ENCODE measurements at places on chromosomes 7 and 10.
A peak's percentile ranks its signal among the peaks of the same experiment; 100 is the strongest.

- no peak for DNase-seq
Measured at GRCh38 chr7:138798836-138799235, 840 bp upstream of the ATP6V0A4 start.

DNA sequence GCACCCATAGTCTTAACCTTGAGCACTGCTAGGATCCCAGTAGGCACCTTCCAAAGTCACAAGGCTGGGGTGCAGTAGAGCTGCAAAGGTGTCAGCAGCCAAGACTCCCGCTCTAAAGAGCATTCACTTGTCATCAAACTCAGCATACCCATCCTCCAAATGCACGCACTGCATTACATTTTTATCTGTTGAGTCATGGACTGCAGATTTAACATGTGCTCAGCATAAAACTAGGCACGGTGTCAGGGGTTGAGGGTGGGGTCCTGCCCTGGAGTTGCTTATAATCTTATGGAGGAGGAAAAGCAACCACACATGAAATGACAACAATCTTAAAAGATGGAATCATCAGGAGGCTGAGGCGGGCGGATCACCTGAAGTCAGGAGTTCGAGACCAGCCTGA is 102.6 kb downstream of the PARP12 start:
- no peak for DNase-seq

DNA sequence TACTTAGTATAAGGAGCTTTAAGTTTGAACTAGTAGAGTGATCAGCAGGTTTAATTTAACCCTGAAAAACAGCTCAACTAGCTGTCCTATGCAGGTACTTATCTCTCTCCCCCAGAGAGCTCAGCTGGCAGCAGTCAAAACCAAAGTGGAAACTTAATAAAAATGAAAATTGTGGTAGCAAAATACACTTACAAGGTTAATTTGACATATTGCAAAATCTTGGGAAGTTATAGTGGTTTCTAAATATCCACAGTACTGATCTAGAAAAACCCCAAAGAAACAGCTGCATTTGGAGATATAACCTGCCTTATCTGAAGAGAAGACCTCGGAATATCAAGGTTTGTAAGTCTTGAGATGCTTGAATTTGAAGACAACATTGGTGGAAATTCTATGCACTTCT is 269.2 kb downstream of the RNLS start:
- no peak for DNase-seq

DNA sequence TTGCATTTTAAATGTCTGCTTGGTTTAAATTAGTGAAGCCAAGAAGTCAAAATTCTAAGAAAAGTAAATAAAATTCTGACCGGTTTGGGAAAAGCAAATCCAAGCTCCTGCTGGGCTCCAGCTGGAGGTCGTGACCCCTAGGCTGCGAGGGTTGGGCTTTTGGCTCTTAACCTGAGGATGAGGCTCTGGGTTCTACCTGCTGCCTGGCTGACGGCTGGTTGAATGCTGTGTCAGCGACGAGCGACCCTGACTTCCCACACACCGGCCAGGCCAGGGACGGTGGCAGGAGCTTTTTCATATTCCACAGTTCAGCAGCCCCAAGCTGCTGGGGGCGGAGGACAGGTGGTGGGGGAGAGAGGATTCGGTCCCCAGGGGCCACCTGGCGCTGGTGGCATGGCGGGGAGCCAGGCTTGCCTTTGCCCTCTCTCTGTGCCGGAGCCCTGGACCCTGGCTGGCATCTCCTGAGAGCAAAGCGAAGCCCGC is 843 bp upstream of the PLPP4 start:
- peak; percentile 23 for DNase-seq

GRCh38 chr7:3896169-3896765 is 595.2 kb downstream of the SDK1 start:
- DNase-seq = no peak

- DNase-seq = no peak
Measured at GRCh38 chr7:96285579-96285978, 36.3 kb downstream of the SLC25A13 start.

- no peak for DNase-seq
Measured at GRCh38 chr7:103712991-103713778, 267.2 kb upstream of the SLC26A5 start.

- no peak for DNase-seq
Measured at GRCh38 chr7:92071032-92071431, 63.2 kb downstream of the CYP51A1 start.

DNA sequence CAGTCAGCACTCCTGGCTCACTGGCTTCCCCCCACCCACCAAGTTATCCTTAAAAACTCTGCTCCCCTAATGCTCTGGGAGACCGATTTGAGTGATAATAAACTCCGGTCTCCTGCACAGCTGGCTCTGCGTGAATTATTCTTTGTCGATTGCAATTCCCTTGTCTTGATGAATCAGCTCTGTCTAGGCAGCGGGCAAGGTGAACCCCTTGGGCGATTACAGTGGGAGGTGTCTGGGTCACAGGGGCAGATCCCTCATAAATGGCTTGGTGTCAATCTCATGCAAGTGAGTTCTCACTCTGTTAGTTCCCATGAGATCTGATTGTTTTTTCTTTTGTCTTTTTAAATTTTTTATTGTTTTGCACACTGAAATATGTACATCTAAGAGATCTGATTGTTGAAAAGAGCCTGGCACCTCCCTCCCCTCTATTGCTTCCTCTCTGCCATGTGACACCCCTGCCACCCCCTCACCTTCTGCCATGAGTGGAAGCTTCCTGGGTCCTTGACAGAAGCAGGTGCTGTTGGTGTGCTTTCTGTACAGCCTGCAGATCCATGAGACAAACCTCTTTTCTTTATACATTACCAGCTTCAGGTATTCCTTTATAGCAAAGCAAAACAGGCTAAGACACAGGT is 20.5 kb downstream of the OTUD1 start:
- DNase-seq = no peak

DNA sequence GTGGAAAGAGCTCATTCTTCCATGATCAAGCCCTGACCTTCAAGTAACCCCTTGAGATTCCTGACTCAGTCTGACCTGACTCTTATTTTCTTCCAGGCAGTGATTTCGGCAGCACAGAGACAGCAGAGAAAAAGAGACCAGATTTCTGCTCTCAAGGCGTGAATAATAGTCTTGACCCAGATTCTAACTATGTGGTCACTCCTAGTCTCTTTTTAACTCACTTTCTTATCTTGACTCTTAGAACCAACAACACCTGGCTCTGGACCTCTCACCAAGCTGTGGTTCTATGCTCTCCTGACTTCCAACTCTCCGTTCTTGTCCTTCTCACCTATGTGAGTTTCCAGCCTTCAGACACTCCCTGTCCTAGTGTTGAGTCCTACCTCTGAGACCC is 36.9 kb upstream of the KDM7A start:
- no peak for DNase-seq

- no peak for DNase-seq
Measured at GRCh38 chr7:40746841-40747556, 612.2 kb downstream of the SUGCT start.

GRCh38 chr7:93551063-93551895 is 23.2 kb downstream of the CALCR start:
- DNase-seq = peak; percentile 30

GRCh38 chr10:67327626-67328535 is 368.1 kb downstream of the CTNNA3 start:
- DNase-seq = no peak

- no peak for DNase-seq
Measured at GRCh38 chr7:13987395-13987794, 2.1 kb downstream of the ETV1 start.

DNA sequence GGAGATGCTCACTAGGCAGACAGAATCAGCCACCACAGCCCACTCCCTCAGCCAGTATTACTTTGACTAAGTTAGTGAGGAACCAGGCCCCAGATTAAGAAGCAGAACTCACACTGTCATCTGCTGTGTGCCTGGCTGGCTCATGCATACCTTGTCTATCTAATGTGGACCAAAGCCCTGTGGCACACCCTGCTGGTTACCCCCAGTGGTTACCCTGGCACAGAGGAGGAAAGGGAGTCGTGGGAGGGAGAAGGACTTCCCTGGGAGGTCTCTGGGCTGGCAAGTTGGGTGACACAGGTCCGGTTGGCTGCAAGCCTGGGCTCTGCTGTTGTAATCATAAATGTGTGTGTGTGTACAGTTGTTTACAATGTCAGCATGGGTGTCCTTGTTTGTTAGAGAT is 7.5 kb upstream of the SH2D4B start:
- no peak for DNase-seq

DNA sequence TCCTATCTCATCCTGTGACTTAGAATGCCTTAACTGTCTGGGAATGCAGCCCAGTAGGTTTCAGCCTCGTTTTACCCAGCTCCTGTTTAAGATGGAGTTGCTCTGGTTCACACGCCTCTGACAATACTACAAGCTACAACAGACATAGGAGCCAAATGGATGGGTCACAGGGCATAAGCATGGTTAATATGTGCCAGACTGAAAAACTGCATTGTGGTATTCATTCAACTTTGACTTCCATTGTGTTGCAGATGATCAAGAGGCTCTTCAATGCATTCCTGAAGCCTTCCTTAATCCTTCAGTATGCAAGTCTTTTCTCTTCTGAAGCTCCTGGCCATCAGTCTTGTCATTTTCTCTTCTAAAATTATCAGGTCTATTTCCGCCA is 20.3 kb upstream of the RNF32 start:
- DNase-seq = no peak

- no peak for DNase-seq
Measured at GRCh38 chr10:69908124-69908523, 106.4 kb downstream of the COL13A1 start.

DNA sequence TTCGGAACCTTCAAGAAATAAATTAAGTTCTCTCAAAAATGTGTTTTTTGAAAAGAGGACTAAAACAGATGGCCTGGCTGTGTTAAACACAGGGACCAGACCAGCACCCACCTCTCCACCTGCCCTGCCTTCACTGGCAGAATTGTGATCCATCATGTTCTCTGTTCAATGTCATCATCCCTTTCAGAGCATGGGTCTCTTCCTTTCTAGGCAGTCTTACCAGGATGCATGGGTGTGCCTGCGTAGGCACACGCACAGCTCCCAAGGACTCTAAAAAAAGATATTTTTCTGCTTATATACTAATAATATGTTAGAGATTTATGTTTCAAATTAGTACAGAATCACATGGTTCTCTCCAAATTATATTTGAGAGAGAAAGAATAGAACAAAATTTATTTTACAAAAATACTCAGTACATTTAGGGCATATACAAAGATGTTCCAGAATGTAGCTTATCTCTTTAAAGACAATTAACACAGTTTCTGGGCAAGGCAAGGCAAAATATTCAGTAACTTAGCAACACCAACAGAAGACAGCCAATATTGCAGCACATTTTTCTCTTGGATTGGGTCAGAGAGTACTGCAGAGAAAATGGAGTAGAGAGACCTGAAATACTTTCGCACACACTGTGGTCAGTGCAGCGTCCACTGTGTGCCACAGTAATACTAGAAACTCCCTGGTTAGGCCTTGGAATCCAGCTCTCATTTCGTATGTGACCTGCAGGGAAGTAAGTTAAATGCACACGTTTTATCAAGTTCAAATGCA is 52.8 kb downstream of the EGFR start:
- DNase-seq = no peak

DNA sequence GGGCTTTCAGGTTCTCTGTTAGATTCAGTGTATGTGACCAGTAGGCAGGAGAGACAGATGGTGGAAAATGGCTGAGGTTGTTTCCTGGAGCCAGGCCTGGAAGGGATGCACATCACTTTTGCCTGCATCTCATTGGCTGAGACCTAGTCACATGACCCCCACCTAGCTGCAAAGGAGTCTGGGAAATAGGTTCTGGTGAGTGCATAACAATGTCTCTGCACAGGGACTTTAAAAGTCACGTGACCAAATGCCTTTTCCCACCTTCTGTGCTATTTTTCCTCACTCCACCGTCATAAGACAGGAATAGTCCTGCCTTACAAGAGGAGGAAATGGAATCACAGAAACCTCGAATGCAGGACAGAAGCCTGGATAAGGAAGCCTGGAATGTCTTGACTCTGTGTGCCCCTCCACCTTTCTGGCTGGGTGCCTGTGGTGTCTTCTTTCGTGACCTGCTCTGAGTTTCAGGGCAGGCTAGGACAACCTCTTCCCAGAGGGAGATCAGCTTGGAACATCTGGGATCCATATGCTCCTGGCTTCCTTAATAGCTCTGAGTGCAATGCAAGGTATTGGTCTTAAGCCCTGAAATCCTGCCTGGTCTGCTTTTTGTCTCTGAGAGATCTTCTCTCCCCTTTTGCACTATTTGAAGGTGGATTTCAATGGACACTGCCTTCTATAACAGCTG is 139.9 kb upstream of the ZNF438 start:
- peak; percentile 58 for DNase-seq

DNA sequence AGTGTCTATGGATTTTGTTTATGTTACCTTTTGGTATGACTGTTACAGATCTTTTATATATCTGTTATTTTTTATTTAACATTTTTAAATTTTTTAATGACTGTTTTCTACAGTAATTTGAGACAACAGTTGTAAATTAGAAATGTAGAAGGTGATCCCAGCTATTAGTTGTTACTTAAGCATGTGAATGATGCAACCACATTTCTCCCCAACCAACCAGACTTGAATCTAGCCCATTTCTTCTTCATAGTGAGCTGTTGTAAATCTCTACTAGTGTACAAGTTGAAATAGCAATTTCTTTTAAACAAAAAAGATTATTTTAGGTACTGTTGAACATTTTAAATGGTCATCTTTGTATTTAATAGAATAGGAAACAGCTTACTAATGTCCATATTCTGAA is 18.0 kb downstream of the TMEM106B start:
- no peak for DNase-seq

DNA sequence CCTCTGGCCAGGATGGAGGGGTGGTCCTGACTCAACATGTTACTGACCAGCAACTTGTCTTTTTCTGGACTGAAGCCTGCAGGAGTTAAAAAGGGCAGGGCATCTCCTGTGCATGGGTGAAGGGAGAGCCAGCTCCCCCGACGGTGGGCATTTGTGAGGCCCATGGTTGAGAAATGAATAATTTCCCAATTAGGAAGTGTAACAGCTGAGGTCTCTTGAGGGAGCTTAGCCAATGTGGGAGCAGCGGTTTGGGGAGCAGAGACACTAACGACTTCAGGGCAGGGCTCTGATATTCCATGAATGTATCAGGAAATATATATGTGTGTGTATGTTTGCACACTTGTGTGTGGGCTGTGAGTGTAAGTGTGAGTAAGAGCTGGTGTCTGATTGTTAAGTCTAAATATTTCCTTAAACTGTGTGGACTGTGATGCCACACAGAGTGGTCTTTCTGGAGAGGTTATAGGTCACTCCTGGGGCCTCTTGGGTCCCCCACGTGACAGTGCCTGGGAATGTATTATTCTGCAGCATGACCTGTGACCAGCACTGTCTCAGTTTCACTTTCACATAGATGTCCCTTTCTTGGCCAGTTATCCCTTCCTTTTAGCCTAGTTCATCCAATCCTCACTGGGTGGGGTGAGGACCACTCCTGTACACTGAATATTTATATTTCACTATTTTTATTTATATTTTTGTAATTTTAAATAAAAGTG is 6.0 kb downstream of the PLAU start:
- DNase-seq = no peak

- DNase-seq = no peak
Measured at GRCh38 chr10:124116771-124117510, 23.5 kb upstream of the CHST15 start.

- peak; percentile 40 for DNase-seq
Measured at GRCh38 chr7:93902777-93903423, 3.5 kb upstream of the GNGT1 start.

GRCh38 chr7:1675036-1675671 is 5.1 kb downstream of the ELFN1 start:
- DNase-seq = peak; percentile 31

Measured in D341Med (cell line).